ENCODE measurements at places on chromosomes 5 and 9.

- peaks cover 18% of the 10 kb centered on the region for H3K27me3 ChIP-seq
- H3K27ac ChIP-seq = no peak overlapping the region
- peaks cover 2% of the 10 kb centered on the region for H3K4me1 ChIP-seq
- no peak overlapping the region for H3K4me3 ChIP-seq
These were observed 79.3 kb downstream of the BRINP1 start for GRCh38 chr9:119289740-119290433.

DNA sequence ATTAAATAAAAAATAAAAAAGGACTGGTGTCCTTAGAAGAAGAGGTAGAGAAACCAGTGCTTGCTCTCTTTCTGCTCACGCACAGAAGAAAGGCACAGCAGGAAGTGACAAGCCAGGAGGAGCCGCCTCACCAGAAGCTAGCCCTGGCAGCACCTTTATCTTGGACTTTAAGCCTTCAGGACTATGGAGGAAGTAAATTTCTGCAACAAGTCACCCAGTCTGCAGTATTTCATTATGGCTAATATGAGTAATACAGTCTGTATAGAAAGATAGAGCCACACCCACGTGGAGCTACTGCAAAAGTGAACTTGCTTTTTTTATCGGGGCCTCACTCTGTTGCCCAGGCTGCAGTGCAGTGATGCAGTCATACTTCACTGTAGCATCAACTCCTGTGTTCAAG, 68.4 kb downstream of the PDZD2 start:
- no peaks in the 10 kb centered on the region for H3K36me3 ChIP-seq
- H3K27ac ChIP-seq = no peak overlapping the region
- peaks cover 5% of the 10 kb centered on the region for H3K4me1 ChIP-seq
- H3K4me3 ChIP-seq = no peak overlapping the region
- no peaks in the 10 kb centered on the region for H3K27me3 ChIP-seq
- DNase-seq = no peak

- no peak overlapping the region for H3K4me3 ChIP-seq
- H3K27me3 ChIP-seq = peaks cover 20% of the 10 kb centered on the region
- H3K4me1 ChIP-seq = peaks cover 4% of the 10 kb centered on the region
These were observed 76.3 kb downstream of the HSPA4 start for GRCh38 chr5:133128066-133128465.

GRCh38 chr5:19751326-19751725, 236.7 kb downstream of the CDH18 start:
- H3K36me3 ChIP-seq = peaks cover 18% of the 10 kb centered on the region
- no peak overlapping the region for H3K4me3 ChIP-seq
- H3K4me1 ChIP-seq = no peaks in the 10 kb centered on the region
- H3K27me3 ChIP-seq = no peaks in the 10 kb centered on the region
- no peak for DNase-seq

DNA sequence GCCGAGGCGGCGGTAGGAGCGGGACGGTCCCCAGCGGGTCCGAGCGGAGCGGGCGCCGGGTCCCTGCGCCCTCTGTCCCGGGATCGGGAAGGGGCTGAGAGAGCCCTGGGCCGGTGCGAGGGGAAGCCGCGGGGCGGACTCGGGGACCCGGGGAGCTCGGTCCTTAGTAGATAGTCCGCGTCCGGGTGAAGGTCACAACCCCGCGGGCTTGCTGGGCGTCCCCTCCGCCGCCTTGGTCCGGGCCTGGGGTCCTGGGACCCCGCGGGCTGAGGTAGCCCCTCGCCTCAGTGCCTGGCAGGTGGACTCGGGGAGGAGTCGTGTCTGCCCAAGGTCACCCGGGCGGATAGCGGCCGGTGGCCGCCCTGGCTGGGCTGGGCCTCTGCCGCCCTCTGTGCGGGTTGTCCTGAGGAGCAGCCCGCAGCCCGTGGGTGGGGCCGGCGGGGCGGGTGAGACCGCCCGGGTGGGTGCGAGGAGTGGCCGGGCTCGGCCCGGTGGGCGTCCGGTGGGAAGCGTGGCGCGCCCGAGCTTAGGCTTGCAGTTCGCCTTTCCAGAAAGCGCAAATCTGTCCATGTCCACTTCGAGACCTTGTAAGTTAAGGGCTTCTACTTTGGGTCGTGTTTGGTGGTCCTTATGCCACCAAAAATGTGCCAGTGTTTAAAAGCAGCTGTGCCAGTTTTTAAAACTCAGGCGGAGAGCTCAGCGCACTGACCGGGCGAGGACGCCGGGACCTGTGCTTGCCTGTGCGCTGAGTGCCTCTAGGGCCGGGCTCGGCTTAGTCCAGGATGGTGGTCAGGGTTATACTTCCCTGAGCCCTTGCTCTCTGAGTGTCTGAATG, 554 bp downstream of the SDHA start:
- peak overlapping the region; percentile 92 for H3K4me3 ChIP-seq
- H3K36me3 ChIP-seq = peaks cover 12% of the 10 kb centered on the region
- peak; percentile 49 for DNase-seq
- no peaks in the 10 kb centered on the region for H3K27me3 ChIP-seq

DNA sequence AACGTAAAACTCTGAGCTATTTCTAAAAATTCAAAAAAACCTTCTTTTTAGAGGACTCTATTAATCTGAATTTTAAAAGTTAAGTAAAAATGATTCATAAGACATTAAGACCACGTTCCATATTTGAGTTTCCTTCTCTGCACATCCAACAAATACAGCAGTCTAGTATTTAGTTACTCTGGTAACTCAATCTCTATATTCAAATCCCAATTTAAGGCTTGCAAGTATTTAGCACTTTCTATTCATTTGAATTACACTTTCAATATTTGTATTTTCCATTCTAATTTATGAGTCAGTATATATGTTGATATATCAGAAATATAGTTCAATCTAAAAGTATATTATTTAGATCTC, 17.7 kb downstream of the RFX3 start:
- H3K36me3 ChIP-seq = peaks cover 4% of the 10 kb centered on the region
- DNase-seq = no peak
- H3K4me3 ChIP-seq = no peak overlapping the region
- H3K4me1 ChIP-seq = peaks cover 27% of the 10 kb centered on the region
- no peaks in the 10 kb centered on the region for H3K27me3 ChIP-seq

DNA sequence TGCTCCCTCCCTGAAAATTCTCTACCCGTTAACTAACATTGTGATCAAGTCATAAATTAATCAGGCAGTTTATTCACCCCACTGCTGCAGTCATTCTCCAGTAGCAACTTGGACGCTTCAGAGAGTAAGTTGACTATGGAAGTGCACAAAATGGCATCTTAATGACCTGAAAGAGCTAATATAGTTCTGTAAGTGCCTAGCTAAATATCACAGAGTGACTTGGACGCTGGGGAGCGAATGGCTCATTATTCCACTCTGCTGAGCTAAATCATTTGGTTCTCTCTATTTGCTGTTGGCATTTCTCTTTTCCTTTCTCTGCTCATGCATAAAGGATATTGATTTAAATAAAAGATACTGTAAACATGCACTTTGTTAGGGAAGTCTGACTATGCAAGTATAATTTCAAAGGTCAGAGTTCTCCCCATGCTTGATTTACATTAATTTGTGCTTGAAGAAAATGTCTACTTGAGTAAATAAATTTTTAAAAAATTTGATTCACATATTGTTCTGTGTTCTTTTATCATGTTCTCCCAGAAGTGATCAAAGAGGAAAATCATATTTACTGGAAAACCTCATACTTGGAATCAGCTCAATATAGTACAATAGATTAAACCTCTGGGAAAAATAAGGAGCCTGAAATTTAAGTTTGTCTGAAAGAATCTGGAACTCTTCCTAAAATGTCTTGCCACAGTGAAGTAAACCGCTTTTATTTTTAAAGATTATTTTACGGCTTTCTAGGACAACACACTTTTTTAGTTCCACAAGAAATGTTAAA, 169.5 kb upstream of the HAPLN1 start:
- no peaks in the 10 kb centered on the region for H3K36me3 ChIP-seq
- no peaks in the 10 kb centered on the region for H3K4me1 ChIP-seq
- no peak overlapping the region for H3K4me3 ChIP-seq
- H3K27ac ChIP-seq = no peak overlapping the region
- no peak for DNase-seq
- no peaks in the 10 kb centered on the region for H3K27me3 ChIP-seq

DNA sequence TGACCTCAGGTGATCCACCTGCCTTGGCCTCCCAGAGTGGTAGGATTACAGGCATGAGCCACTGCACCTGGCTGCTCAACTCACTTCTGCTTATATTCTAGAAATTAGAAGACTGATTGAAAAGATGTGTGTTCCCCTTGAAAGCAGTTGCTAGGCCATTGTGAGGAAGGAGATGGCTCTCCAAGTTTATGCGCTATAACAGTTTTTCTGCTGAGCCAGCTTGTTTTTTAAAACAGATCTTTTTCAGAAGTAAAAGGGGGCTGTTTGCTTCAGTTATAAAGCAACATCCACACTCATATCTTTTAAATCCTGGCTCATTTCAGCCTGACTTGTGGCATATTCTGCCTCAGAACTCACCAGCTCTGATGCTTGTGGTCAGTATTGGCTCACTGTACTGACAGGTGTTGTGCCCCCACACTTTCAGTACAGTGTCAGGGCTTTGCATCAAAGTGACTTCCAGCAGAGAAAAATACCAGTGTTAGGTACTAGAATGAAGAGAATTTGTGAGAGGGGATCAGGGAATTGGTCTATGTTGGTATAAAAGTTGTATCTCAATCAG, 49.4 kb downstream of the NUP214 start:
- DNase-seq = no peak
- no peak overlapping the region for H3K27ac ChIP-seq
- peaks cover 51% of the 10 kb centered on the region for H3K36me3 ChIP-seq
- H3K27me3 ChIP-seq = no peaks in the 10 kb centered on the region
- peaks cover 2% of the 10 kb centered on the region for H3K4me1 ChIP-seq

GRCh38 chr9:97578846-97579245, 54.3 kb downstream of the TSTD2 start:
- peaks cover 15% of the 10 kb centered on the region for H3K27me3 ChIP-seq
- no peak overlapping the region for H3K4me3 ChIP-seq
- H3K36me3 ChIP-seq = no peaks in the 10 kb centered on the region
- DNase-seq = no peak

DNA sequence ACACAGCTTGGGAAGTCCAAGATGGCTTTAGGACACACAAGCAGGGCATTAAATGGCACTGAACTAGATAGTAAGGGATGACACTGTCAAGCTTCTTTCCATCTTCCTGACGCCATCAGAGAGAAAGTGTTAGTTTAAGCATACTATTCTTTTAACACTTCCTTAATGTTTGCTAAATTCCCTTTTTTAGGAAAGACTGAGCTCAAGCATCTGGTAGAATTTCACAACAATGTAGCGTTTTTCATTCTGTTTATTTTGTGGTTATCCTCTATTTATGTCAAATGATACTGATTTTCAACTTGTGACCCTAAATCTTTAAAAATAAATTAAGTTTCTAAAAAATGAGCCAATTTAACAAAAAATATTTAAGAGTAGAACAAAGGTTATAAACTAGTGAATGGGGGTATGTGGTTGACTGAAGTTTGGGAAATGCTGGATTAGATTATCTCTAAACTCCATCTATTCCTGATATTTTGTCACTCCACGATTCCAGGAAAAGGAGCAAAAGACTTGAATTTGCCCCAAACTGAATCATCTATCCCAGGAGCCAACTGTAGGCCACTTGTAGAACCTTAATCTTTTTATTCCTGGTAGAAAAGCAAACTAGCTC, 147.4 kb upstream of the KLF9 start:
- no peaks in the 10 kb centered on the region for H3K36me3 ChIP-seq
- H3K4me1 ChIP-seq = peaks cover 19% of the 10 kb centered on the region
- no peak overlapping the region for H3K4me3 ChIP-seq
- no peak overlapping the region for H3K27ac ChIP-seq
- H3K27me3 ChIP-seq = no peaks in the 10 kb centered on the region

DNA sequence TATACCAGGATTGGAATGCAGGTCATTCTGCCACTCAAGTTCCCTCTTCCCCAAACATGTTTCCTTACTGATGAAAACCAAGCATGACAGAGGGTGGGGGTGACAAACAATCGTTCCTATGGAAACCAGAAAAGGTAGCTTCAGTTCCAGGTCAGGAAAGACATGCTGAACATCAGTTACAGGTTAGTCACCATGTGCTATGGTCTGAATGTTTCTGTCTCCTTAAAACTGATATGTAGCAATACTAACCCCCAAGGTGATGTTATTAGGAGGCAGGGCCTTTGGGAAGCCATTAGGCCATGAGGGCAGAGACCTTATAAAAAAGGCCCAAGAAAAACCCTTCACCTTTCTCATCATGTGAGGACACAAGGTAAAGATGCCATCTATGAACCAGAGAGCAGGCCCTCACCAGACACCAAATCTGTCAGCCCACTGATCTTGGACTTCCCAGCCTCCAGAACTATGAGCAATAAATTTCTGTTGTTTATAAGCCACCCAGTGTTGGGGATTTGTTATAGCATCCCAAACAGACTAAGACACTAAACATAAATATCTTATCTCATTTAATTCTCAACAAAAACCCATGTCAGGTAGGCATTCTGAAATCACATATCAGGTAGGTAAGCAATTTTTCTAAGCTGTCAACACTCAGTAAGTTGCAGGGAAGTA, 15.7 kb upstream of the SH3RF2 start:
- DNase-seq = no peak
- no peak overlapping the region for H3K4me3 ChIP-seq
- no peaks in the 10 kb centered on the region for H3K27me3 ChIP-seq
- peaks cover 14% of the 10 kb centered on the region for H3K4me1 ChIP-seq
- no peaks in the 10 kb centered on the region for H3K36me3 ChIP-seq
- H3K27ac ChIP-seq = no peak overlapping the region

Measured in mesothelial cell of epicardium (in vitro differentiated cells).